ENCODE measurements at places on chromosomes 1 and 21. TPM values are rescaled to one million over a fixed set of nuclear protein-coding genes. Genes with fewer than 3 reads are reported as not detected.

DNA sequence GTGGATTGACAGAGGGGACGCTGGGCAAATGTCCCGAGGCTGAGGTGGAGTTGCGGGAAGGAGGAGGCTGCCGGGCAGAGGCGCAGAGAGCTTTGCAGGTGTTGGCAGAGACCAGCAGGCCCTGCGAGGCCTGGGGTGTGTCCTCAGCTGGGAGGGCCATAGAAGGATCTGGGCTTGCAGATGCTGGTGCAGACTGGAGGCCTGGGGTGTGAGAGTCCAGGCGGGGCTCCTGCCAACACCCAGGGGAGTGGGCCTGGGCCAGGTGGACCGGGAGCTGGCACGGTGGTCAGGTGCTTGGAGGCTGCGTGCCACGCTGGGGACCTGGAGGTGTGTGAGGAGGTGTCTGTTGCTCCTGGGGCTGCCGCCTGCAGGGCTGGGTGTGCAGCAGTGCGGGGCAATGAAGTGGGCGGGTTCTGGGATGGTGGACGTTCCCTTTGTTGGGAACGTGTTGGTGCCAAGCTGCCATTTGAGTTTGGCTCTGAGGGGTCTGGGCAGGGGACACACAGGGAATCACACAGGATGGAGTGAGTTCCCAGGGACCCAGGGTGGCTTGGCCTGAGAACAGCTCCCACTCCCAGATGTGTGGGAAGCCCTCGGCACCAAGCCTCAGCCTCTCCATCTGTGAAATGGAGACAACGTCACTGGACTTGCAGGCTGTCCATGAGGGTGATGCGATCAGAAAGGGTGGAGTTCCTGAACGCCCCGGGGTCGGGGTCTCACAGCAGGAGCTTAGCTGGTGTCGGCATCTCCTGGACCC lies 39.9 kb upstream of the POFUT2 start:
- H3K4me1 ChIP-seq, result peaks cover 59% of the 10 kb centered on the region
- no peak overlapping the region for H3K4me3 ChIP-seq
- no peaks in the 10 kb centered on the region for H3K36me3 ChIP-seq
- H3K27me3 ChIP-seq, result no peaks in the 10 kb centered on the region

GRCh38 chr1:164054331-164054730 lies 504.7 kb upstream of the PBX1 start:
- H3K4me1 ChIP-seq, result no peaks in the 10 kb centered on the region
- H3K36me3 ChIP-seq, result no peaks in the 10 kb centered on the region
- H3K27ac ChIP-seq, result no peak overlapping the region
- no peaks in the 10 kb centered on the region for H3K27me3 ChIP-seq
- H3K4me3 ChIP-seq, result no peak overlapping the region
- DNase-seq, result no peak

GRCh38 chr1:173012126-173012525 lies 38.6 kb downstream of the TNFSF18 start:
- no peaks in the 10 kb centered on the region for H3K36me3 ChIP-seq
- no peaks in the 10 kb centered on the region for H3K4me1 ChIP-seq
- DNase-seq, result no peak

- H3K4me3 ChIP-seq, result no peak overlapping the region
- no peaks in the 10 kb centered on the region for H3K4me1 ChIP-seq
- peak; percentile 14 for DNase-seq
Observed at GRCh38 chr1:224922404-224923164, 6.9 kb upstream of the DNAH14 start.

Gene OXCT2
- total RNA-seq, result 0.17 TPM

GRCh38 chr1:77342745-77343144 lies 60.9 kb downstream of the AK5 start:
- H3K36me3 ChIP-seq, result no peaks in the 10 kb centered on the region
- H3K27me3 ChIP-seq, result no peaks in the 10 kb centered on the region
- H3K4me1 ChIP-seq, result no peaks in the 10 kb centered on the region
- no peak overlapping the region for H3K4me3 ChIP-seq
- no peak overlapping the region for H3K27ac ChIP-seq

GRCh38 chr1:110339407-110340206 lies 430 bp downstream of the RBM15 start:
- H3K4me3 ChIP-seq, result peak overlapping the region; percentile 83
- peak overlapping the region; percentile 75 for H3K27ac ChIP-seq
- H3K36me3 ChIP-seq, result peaks cover 26% of the 10 kb centered on the region
- peak; percentile 76 for DNase-seq

Gene COL24A1
- total RNA-seq, result 16.7 TPM
